T-helper 1 cell treated with Interleukin-12 subunit alpha and Interleukin-12 subunit beta and Interleukin-4 antibody, amounts not matched to agents 30 ng/mL and 1 ng/mL, for 36 hours (primary cell): ENCODE measurements at places on chromosomes 1 and 21. TPM values are rescaled to one million over a fixed set of nuclear protein-coding genes. Genes with fewer than 3 reads are reported as not detected.

The CLCA1 gene
- not detected in 2 replicates for total RNA-seq

The FCRL5 gene
- total RNA-seq = not detected in 2 replicates

The UAP1 gene
- total RNA-seq = 17.8 and 18.0 TPM in 2 replicates

The VAV3 gene
- 2.0 and 2.5 TPM in 2 replicates for total RNA-seq

The KIRREL1 gene
- total RNA-seq = not detected in 2 replicates
